ENCODE measurements at places on chromosomes 7 and 10.

DNA sequence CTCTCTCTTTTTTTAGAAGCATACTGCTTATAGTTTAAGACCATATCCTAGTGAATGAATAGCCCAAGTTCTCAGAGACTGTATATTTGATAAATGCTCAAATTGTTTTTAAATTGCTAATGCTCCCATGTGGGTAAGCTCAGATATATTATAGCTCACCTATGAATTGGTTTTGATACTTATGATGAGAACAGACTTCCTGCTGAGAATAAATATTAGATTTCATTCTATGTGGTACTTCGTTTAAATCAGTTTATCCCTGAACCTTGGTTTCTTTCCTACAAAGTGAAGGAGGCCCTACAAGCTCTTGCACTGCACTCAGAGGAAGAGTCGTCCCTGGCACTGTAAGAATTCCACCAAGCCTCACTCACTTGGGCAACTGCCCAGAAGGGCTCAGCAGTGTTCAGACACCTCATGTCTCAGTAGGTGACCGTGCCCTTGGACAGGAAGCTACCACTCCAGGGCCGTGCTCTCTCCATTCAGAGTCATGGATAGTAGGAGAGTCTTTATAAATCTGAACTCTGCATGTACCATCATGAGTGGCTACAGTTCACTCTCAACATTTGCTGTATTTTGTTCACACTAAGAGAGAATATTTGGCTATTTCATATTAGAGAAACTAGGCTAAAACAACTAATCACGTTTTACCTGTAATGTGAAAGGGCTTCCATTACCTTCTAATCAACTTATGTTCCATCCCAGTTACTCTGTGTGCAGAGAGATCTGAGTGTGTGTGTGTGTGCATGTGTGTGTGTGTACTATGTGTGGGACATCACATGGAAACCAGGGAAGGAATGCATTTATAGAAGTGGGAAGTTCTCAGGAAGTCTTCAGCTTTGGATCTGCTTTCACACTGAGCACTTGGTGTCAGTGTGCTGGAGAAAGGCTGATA is 93.8 kb downstream of the PTPRE start:
- no peak for DNase-seq

GRCh38 chr10:97371696-97372095 is 29.4 kb downstream of the RRP12 start:
- no peak for DNase-seq

DNA sequence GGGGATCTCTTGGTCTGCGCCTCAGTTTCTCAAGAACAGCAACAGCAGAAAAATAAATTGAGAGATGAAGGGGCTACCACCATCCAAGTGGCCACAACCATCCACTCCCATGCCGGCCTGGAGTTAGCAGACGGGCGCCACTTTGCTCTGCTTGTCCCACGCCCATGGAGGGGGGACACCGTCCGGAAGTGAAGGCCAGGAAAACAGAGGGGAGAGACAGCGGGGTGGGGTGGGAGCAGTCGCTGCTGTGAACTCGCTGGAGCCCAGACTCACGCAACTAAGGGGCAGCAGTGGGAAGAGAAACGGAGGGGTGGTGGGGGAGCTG is 135.4 kb downstream of the KIF20B start:
- DNase-seq: no peak

DNA sequence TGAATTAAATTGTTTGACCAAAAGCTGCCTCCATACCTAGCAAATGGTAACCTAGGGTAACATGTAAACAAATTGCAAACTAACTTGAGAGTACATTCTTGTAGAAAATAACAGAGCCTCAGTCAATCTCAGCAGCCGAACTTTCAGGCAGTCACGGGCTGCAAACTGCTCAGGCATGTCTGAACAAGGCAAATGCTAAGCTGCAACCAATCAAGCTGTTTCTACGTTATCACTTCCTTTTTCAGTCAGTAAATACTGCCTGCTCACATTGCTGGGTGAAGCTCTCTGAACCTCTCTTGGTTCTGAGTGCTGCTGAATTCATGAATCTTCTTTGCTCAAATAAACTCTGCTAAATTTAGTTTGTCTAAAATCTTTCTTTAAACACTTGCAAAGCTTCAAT is 1212.4 kb downstream of the SORCS1 start:
- DNase-seq: no peak

- no peak for DNase-seq
These were observed 169.6 kb downstream of the ZNF365 start for GRCh38 chr10:62543571-62544355.

GRCh38 chr10:95988702-95989101 is 54.7 kb upstream of the CCNJ start:
- no peak for DNase-seq

DNA sequence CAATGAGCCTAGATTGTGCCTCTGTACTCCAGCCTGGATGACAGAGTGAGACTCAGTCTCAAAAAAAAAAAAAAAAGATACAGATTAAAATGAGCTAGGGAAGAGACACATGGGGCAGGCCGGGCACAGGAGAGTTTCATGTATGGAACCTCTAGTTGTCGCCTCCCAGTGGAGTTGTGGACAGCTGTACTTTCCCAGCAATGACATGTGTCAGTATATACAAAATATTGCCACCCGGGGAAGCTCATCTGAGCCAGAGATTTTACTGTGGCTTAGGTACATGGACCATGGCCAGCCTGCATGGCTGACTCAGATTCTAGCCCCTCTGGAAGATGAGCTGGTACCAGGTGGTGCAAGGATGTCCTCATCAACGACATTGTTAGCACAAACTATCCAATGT is 87.4 kb downstream of the COL26A1 start:
- DNase-seq: no peak

GRCh38 chr7:79868010-79868409 is 266.6 kb upstream of the GNAI1 start:
- DNase-seq: no peak

GRCh38 chr7:151113344-151114150 is 27.3 kb downstream of the AGAP3 start:
- no peak for DNase-seq

GRCh38 chr7:107850643-107851042 is 40.3 kb upstream of the DLD start:
- no peak for DNase-seq

GRCh38 chr7:83643739-83644138 is 5.2 kb downstream of the SEMA3E start:
- no peak for DNase-seq

DNA sequence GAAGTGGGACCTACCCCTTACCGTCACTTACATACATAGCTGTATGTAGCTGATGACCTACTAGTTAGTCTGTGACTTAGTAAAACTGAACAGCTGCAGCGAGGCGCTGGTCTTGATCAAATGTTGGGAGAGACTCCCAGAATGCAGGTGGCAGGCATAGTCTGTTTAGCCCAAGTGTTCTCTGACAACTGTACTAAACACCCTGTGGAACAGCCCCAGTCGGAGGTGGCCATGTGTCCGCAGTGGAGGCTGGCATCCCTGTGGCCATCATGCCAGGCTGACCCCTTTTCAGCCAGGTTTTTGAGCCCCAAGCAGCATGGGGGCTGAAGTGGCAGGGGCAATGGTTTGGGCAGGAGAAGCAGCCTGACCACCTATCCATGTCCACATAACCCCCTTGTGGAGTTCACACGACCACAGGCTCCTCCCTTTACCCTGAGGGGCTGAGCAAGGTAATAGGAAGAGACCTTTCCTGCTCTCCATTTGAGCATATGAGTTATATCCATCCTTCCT is 7.2 kb downstream of the ADCY1 start:
- DNase-seq: peak; percentile 44

- DNase-seq: no peak
These were observed 8.5 kb upstream of the KNDC1 start for GRCh38 chr10:133151543-133151972.

DNA sequence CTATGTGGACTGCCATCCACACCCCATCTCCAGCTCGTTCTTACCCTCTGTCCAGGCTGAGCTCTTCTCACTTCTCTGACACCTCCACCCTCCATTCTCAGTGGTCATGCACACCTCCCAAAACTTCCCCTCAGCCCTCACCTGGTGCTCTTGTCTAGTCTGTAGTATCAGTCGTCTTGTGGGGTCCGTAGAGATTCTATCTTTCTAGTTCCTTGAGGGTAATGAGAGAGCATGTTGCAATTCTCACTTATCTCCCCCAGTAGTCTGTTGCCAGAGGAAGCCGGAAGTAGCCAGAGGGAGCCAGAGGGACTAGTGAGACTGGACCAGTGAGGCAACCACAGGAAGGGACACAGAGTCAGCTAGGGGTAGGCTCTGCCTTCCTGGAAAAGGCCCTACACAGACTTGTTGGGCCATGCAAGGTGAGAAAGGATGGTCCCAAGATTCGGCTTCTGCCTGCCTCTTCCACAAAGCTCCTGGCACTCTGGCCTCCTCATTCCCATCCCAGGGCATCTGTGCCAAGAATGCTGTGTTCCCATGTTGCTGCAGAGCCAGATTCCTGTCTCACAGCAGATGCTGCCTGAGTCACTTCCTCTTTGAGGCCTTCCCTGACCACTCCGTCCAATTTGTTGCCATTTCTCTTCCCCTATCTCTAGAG is 50.6 kb upstream of the DUSP5 start:
- DNase-seq: no peak

DNA sequence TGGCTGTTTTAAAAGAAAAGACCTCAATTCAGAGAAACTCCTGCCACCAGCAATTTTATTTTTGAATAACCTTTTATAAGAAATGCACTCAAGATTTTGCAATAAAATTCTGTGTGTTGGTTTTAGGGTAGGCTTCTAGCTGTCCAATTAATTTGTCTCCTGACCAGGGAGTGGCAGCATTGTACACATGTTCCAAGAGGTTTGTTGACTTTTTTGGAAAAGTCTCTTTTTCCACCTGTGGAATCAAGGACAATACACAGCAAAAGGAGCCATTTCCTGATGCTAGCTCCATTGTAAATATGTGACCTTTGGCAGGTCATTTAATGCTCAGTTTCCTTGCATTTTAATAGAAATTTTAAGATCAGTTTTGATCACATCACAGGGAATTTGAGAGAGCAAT is 1.8 kb downstream of the GIMAP5 start:
- DNase-seq: no peak

DNA sequence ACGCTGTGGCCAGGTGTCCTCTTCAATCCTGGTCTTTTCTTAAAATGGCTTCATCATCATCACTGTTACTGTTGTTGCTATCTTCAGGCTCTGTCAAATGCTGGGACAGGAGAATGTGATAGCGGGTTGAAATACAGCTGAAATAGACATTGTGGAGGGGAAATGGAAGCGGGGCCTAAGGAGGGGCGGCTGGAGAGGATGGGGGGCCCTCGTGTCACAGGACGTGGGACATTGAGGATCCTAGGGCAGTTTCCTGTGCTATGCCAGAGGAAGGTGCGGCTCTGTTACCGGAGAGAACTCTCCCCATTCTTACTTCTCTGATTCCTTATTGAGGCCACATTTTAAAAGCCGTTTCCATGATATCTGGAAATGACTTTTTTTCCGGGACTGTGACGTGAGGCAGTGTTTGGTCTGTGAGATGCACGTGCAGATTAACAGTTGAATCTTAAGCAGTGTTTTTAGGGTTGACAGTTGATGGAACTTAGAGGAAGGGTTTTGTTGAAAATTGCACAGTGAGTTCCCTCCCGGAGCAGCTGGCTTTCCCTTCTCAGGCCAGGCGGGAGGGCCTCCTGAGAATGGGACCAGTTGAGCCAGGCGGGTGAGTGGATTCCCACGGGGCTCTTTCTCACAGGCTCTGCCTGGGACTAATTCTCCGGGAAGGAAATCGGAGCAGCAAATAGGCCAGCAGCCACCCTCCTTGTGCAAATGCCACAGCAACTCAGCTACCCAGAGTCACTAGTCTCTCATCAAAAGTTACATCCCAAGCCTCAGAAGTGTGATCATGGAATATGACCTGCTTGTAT is 125.2 kb downstream of the TACC2 start:
- no peak for DNase-seq

- DNase-seq: no peak
These were observed 45.4 kb downstream of the FBXW4 start for GRCh38 chr10:101649525-101650085.

GRCh38 chr10:22629126-22629525 is 85.3 kb downstream of the PIP4K2A start:
- DNase-seq: no peak

GRCh38 chr10:1454951-1455350 is 282.4 kb downstream of the ADARB2 start:
- DNase-seq: no peak

DNA sequence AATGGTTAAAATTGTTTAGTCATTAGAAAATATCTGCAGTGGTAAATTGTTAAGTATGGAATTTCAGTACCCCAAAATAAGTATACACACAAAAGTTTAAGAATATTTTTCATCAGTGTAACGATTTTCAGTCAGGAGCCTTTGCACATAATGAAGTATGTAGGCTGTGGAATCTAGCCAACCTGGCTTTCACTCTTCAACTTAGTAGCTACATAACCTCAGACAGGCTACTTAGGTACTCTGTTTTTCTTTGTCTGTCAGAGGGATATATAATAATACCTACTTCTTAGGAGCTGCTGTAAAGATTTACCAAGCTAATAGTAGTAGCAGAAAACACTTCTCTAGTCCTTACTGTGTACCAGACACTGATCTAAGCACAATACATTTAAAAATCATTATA is 137.5 kb downstream of the ZEB1 start:
- no peak for DNase-seq

DNA sequence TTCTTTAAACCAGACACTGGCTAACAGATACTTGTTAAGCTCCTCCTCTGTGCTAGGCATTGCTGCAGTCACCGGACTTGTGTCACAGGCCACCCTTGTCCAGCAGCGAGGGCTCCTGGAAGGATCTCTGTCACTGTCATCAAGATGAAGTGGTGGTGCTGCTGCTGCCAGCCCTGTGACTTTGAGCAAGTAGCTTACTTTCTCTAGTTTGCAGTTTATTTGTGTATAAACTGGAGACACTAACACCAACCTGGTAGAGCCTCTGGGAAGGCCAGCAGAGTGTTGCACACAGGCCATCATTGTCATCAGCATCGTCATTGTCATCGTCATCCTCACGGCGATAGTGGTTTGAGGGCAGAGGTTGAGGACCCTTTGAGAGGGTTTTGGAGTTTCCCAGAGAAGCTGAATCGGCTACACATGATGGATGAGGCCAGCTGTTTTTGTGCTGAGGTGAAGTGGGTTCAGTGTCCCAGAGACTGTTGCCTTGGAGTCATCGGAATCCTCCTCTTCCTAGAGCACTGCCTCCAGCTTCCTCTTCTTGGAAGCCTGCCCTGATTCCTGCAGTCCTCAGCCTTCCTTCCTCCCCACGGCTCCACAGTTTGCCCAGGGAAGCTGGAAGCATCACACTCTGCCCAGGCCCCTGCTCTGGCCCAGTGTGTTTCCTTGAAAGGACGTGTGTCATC is 128.4 kb downstream of the GRK5 start:
- peak; percentile 74 for DNase-seq

- DNase-seq: peak; percentile 24
These were observed 37.9 kb downstream of the ELFN1 start for GRCh38 chr7:1707756-1708595.

DNA sequence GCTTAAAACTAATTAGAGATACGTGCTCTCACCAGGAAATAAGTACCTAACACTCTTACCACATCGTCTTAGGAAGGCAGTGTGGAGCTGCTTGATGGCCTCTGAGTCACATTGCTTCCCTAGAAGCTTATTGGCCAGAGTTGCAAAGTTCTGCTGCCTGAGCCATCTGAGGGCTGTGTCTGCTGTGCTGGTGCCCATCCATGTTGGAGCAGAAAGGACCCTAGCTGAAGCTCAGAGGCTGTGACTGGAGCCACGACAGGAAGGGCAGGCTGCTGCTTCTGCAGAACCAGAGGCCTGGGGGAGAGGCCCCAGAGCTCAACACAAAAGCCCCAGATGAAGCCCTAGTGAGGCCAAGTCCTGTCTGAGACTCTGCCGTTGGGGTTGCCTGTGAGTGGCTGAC is 64.8 kb upstream of the IGFBP3 start:
- DNase-seq: no peak

GRCh38 chr7:40024048-40024447 is 74.0 kb downstream of the CDK13 start:
- no peak for DNase-seq

Data from aorta (tissue), 5 donors.